AG20443 (cell line): ENCODE measurements at places on chromosomes 6 and 20.

GRCh38 chr6:33008944-33009861 lies at the start of gene HLA-DOA:
Gene HLA-DOA, minus strand, starts transcription at chr6:33009591.
- peak; percentile 51 for DNase-seq

- no peak for DNase-seq
Observed at GRCh38 chr6:169310983-169311382, 57.3 kb upstream of the THBS2 start.

DNA sequence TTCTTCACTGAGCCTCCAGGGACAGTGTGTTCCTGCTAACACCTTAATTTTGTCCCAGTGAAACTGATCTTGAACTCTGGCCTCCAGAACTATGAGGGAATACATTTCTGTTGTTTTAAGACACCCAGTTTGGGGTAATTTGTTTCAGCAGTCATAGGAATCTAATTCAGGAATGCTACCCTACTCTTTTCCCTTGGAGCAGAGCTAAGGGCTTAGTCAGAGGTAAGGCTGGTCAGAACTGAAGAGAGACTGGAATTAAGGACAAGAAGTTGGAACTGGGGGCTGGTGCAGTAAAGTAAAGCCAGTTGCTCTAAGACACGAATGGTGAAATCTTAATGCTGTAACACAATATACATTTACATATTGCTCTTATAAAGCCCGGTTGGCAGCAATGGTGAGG lies 809.7 kb downstream of the MAFB start:
- DNase-seq, result peak; percentile 39

GRCh38 chr6:4340544-4340943 lies 205.2 kb upstream of the ECI2 start:
- no peak for DNase-seq

- DNase-seq, result peak; percentile 53
Observed at GRCh38 chr6:3359101-3359752, 97.6 kb downstream of the SLC22A23 start.

DNA sequence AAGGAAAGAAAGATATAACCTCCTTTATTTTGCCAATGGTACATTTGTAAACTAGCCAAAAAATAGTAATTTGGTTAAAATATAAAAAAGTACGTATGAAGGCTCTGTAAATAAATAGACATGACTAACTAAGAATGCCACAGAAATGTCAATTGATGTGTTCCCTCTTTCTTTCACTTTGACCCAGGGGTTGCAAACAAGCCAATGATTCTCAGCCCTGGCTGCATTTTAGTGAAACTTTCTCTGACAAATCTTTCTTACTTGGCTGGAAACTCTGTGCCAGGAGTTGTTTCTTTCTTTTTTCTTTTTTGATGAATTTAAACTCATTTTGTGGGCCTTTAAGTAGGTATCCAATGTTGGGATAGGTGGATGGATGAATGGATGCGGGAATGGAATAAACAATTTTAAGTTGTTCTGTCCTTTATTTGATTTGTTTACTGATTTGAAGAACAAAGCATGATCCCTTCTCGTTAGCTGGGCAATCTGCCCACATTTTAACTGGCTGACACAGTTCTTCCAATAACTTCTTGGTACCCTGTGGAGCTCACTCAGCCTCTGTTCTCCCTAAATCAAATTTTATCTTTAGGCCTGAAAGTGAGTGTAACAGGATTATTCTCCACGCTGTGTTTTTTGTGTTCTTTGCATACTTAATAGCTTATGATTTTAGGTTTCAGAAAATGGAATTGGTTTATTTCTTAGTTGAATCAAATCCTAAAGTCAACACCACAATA lies 58.6 kb upstream of the GCLC start:
- no peak for DNase-seq

- no peak for DNase-seq
Observed at GRCh38 chr6:37368961-37369320, 15.2 kb downstream of the RNF8 start.

GRCh38 chr20:22946596-22946995 lies 88.5 kb upstream of the SSTR4 start:
- no peak for DNase-seq

GRCh38 chr6:40307712-40308111 lies 279.5 kb downstream of the LRFN2 start:
- DNase-seq, result no peak

- DNase-seq, result peak; percentile 93
Observed at GRCh38 chr20:32456869-32457478, 98.8 kb downstream of the ASXL1 start.

DNA sequence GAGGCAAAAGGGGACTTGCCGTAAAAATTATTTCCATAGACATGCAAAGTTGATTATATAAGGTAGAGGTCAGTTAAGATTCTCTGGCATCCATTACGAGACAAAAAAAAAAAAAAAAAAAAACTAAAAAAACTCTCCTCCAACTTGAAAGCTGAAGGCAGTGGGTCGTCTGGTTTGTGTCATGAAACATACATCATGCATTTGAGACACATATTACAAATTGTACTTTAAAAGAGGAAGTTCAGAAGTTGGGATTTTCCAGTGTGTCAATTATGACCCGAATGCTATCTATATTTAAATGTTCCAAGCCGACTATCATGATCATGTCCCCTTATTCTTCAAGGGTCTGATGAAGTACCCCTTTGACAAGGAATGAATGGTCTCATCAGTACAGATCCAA lies 125.1 kb downstream of the ZNF217 start:
- DNase-seq, result no peak

DNA sequence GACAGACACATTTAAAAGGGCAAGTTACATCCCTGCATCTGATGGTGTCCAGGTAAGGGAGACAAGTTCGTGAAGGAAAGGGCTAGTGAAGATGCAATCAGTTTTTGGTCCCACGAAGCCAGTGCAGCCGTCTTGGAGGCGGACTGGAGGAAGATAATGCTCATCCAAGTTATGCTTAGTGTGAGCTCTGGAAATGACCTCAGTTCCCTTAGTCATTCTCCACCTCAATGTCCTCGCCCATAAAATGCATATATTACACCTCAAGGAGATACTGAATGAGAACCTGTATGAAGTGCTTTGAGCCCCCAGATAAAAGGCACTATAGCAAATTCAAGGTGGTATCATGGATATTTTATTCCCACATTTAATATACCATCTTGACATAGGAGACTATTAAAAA lies 358.8 kb downstream of the ADGRB3 start:
- DNase-seq, result no peak

- DNase-seq, result no peak
Observed at GRCh38 chr20:17897566-17898307, 70.9 kb downstream of the SNX5 start.

GRCh38 chr6:101203664-101204063 lies 189.8 kb upstream of the GRIK2 start:
- DNase-seq, result no peak

DNA sequence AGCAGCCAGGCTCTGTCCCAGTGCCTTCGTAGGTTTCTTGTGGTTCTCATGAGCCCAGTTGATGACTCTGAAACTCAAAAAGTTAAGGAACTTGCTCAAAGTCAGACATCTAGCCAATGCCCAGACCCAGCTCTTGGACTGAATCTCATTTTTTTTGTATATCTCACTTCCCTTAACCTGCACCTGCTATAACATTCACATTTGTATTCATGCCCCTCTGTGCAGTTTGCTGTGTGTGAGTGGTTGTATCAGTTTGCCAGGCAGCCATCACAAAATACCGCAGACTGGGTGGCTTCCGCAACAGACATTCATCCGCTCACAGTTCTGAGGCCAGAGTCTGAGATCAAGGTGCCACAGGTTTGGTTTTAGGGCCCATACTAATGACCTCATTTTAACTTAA lies 49.9 kb downstream of the IPCEF1 start:
- DNase-seq, result no peak

DNA sequence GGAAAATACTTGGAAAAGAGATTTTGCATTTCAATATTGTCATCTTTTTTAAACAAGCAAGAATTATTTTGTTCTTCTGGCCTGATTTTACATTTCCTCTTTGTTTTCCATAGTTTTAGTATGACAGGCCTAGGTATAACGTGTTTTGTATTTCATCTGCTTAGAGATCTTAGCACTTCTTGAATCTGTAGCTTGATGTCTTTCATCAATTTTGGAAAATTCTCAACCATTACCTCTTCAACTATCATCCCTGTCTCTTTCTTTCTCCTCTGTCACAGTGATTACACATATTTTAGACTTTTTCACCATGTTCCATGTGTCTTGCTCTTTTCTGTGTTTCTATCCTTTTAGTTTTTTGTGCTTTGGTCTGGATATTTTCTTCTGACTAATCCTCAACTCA lies 67.2 kb upstream of the PHACTR1 start:
- no peak for DNase-seq

DNA sequence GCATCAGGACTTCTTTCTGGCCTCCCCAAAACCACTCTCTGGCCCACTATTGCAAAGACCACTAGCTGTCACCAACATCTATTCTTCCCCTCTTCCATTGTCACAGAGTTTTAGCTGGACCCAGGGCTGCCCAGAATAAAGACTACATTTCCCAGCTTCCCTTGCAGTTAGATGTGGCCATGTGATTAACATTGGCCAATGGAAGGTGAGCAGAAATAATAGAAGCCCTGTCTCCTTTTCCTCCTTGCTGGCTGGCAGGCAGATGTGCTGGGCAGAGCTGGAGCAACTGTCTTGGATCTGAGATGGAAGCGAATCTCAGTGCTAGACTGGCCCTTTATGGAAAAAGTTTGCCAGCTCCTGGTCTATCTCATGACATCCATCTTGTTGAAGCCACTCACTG lies 97.0 kb downstream of the KCNB1 start:
- peak; percentile 39 for DNase-seq

GRCh38 chr6:162846723-162847122 lies 118.9 kb downstream of the PACRG start:
- DNase-seq, result no peak

DNA sequence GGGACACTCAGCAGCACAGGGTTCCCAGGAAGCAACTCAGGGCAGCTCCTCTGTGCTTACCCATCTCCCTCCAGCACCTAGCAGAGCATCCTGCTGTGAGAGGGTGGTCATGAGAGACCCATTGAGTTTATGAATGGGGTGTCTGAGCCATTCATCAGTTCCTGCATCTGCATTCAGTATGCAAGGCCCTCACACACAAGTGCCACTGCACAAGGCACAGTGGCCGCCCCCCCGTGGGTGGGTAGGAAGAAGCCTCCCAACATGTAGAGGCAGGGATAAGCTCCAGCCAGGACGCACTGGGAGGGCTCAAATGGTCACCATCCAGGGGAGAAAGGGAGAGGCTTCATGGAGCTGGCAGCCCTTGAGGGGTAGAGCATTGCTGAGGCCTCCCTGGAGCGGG lies 43.0 kb downstream of the FOXP4 start:
- no peak for DNase-seq

DNA sequence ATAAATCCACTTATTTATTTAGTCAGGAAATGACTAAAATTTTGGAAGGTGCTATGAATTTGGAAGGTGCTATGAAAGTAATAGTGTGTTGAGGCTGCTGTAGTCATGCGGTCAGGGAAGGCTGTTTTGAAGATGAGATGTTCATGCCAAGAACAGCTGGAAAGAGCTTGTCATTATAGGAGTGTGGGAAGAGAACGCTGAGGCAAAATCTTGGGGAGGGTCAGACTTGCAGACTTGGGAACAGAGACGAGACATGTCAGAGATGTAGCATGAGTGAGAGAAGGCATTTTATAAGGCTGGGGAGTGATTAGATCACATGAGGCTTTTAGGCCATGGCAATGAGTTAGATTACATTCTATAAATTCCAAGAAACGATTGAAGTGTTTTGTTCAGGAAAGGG lies 124.0 kb upstream of the B3GAT2 start:
- DNase-seq, result peak; percentile 29

GRCh38 chr6:110529355-110529754 lies 52.9 kb upstream of the SLC22A16 start:
- no peak for DNase-seq

DNA sequence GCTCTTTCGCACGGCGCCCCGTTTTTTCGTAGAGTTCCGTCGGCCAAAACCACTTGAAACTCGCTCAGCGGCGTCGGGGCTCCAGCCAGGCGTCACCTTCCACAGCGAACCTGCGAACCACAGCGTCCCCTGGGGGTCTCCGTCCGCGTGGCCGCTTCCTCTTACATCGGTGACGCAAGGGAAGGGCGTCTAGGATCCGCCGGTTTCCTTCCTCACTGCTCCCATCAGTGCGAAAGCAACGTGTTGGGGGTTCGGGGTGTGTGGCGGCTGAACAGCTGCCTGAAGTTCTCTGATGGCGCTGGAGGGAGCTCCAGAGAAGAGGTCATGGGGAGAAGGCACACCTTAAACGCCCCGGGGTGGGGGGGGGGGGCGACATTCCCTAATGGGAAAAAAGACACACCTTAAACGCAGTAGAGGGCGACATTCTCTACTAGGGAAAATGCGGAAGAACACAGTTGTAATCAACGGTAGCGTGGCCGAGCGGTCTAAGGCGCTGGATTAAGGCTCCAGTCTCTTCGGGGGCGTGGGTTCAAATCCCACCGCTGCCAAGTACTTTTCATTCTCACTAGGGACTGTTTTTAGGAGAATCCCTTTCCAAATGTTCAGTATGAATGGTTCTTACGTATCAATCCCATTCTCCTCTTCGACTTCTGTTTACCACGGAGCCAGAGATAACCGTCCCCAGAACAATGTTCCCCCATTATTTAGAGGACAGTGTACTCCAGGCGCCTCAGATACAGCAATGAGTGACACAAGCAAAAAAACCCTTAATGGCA lies 16.4 kb downstream of the ZNF311 start:
- DNase-seq, result peak; percentile 61

GRCh38 chr6:1765160-1765903 lies 155.6 kb downstream of the FOXC1 start:
- no peak for DNase-seq

DNA sequence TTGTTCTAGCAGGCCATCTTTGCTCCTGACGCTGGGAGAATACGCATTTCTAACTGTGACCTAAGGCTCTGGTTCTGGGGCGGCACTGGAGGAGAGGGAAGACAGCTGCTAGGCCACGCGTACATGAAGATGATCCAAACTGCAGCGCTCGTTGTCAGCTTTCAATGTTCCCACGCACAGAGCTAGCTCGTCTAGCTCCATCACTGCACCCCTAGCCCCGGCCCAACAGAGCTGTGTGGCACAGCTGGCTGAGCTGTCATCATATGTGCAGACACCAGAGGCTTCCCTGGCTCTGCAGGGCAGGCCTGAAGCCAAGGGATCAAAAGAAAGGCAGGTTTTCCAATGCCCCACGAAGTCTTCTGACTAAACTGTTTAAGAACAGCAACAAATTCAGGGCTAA lies 124.7 kb downstream of the IRF4 start:
- DNase-seq, result no peak

DNA sequence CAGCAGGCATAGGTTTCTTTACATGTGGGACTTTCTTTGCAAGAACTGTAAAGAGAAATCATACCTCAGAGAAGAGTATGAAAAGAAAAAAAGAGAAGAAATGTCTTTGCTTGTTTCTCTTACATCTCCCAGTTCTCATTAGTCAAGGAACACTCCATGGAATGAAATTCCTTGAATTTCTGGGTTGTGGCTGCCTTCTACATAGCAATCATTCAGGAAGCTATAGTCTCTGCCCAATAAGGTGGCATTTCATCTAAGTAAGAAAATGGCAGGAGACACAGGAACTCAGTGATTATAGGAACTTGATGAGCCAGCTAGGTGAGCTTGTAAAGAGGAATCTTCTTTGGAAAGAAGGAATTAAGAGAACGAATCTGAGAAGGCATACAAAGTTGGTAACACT lies 197.0 kb upstream of the FKBP1C start:
- DNase-seq, result no peak

- no peak for DNase-seq
Observed at GRCh38 chr6:110939429-110940200, 18.9 kb upstream of the GTF3C6 start.

GRCh38 chr6:161056451-161056850 lies 64.9 kb downstream of the MAP3K4 start:
- no peak for DNase-seq
